ENCODE measurements at places on chromosomes 3 and 15.

DNA sequence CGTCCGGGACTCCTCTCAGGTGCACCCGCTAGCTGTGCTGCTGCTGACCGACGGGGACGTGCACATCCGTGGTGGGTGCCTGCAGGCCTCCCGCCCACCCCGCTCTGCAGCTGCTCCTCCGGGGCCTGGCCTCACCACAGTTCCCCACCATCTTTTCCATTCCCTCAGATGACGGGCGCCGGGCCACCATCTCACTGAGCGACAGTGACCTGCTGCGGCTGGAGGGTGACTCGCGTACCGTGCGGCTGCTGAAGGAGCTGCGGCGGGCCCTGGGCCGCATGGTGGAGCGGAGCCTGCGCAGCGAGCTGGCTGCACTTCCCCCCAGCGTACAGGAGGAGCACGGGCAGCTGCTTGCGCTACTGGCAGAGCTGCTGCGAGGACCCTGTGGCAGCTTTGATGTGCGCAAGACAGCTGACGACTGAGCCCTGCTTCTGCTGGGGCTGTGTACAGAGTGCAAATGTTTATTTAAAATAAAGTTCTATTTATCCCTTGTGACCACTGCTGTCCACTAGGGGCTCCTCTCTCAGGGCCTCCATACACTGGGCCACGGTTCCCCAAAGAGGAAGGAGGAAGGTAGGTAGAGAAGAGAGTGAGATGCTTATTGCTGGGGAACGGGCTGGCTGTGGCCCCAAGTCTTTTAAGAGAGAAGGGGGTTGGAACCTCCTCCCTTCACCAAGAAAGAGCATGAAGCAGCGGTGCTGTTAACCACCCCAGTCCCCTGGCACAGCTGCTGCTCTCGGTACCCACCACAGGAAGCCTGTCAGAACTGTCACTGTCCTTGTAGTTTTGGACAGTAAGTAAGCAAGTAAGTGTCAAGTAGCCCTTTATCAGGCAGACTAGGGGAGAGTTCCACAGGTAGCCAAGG, 47.0 kb downstream of the DHX30 start:
- no peak for DNase-seq

DNA sequence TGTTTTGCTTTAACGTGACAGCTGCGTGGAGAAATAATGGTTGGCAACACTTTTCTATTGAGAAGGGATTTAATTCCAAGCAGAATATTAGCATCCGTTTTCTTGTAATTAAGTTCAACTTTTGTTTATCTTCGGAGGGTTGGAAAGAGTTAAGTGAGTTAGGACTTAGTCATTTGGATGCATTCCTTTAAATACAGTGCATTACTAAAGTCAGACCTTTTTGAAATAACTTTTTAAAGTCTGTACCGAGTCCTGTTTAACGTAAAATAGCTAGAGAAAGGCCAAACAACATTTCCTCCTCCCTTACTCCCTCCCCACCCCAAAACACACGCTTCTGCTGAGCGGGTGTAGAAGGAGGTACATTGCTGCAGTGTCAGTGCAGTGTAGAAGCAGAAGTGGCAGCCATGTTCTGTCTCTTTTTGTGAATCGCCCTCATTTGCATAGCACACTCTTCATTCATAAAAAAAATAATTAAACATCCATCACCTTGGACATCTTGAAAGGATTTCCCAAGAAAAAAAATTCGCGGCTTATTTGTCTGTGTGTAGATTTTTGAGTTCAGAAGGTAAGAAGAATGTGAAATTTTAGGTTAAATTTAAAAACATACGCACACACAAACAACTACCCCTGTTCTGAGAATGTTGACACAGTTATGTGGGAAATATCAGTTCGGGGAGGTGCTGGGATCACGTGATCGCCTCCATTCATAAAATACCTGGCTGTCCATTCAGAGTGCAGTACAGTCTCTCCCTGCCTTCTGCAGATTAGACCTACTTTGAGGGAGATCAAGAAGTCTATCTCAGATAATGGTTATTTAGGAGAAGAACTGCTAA, 1.6 kb downstream of the SPRED1 start:
- no peak for DNase-seq

- DNase-seq: no peak
These were observed 225.8 kb upstream of the DPPA4 start for GRCh38 chr3:109563149-109563548.

GRCh38 chr15:63493436-63493835, 11.0 kb upstream of the USP3 start:
- DNase-seq: no peak

- no peak for DNase-seq
These were observed 65.7 kb downstream of the SLC12A8 start for GRCh38 chr3:125146626-125147490.

- DNase-seq: no peak
These were observed 74.0 kb upstream of the TERB2 start for GRCh38 chr15:44882499-44882968.

DNA sequence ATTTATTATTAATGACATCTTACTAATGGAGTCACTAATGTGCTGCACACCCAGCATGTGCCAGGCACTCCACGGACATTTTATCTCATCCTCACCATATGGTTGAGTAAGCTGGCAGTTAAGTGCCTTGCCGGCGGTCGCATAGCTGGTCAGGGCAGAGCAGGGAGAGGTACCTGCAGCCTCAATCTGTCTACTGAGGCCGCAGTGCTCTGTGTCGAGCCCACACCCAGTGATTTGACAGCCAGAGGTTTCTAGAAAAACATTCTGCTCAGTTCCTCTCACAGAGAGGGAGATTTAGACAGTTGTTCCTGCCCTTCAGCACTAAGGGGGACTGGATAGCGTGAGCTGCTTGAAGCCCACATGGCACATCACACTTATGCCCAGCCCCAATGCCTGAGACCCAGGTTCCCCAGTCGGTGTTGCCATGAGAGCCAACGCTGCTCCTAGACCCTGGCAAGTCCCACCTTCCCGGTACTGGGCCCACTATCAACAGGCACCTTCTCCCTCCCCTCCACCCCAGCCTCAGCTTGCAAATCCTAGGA, 2.6 kb downstream of the LIPC start:
- no peak for DNase-seq

DNA sequence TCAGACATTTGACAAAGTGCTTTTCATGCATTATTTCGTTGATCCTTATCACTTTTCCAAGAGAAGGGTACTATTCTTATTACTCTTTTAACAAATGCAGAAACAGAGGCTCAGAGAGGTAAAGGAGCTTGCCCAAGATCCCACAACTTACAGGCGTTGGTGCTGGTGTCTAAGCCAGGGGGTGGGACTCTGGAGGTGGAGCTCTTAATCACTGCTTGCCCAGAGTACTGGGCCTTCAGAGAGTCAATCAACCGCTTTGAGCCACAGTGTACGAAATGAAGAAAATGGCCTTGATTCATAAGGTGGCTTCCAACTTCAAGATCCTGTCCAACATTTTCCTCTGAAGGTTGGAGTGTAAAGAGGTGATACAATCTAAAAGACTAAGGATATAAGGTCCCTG, 211.5 kb downstream of the NECTIN3 start:
- DNase-seq: no peak

DNA sequence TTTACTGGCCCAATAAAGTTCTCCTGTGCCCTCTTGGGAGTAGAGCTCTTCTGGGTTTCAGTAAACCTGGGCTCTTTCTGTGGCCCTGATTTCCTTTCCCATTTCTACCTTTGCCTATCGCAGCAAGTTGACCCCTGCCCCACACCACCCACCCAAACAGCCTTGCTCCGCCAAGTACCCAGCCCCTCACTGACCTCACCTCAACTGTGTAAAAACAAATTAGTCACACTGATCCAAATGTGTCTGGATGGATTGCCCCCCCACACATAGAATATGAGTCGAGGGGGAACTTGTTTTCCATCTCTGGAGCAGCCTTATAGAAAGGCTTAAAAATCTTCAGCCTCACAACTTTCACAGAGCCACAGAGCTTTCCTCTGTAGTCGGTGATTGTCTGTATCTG, 28.6 kb upstream of the VEPH1 start:
- DNase-seq: no peak

DNA sequence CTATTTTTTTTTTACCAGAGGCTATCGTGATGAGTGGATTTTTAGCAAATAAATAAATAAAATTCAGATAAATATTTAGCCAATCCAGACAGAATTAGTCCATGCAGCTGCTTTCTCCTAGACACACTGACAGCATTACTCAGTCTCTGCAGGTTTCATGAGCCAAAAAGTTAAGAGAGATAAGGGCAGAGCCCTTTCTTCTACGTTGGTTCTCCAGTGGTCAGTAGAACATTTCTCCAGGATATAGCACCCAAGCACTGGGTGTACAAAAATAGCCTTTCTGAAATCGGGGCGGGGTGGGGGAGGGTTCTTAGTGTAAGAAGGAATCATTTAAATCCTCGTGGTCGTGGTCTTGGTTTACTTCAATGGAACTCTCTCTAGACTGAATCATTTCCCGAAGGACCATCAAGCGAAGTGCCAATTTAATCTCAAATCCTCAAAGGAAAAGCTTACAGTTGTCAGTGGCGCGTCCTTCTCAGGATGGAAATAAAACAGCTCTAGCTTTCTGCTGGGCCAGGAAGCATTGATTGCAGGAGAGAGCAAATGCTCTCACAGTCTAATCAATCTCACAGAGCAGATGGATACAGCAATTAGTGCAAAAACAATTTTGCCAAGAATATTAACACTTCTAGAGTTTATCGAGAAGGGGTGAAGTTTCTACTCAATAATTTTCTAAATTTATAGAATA, 86.2 kb downstream of the SATB1 start:
- no peak for DNase-seq

- DNase-seq: no peak
These were observed 3.6 kb upstream of the C3orf85 start for GRCh38 chr3:109132801-109133473.

DNA sequence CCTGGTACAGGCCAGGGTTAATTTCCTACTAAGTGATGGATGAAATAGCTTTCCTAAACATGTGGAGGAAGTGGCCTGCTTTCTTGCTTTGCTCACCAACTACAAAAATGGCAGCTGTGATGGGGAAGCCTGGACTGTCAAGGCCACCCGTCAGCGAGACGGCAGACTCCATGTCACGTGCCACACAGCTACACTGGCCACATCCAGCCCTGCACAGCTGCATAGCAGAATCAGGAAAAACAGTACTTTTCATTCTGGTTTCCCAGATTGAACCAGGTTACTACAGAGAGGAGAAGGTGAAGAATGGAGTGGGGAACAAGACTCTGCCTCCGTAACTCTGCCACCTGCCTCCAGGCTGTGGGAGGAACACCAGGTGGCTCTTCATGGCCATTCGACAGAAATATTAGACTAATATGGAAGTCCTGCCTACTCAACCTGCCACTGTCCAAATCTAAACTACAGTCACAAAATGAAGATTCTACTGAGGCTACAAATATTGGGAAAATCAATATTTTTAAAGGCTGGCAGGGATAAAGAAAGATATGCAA, 174.3 kb downstream of the MAGI1 start:
- no peak for DNase-seq

- DNase-seq: no peak
These were observed 209.6 kb downstream of the TJP1 start for GRCh38 chr15:29612701-29613100.

GRCh38 chr3:31448035-31448881, 84.5 kb upstream of the STT3B start:
- no peak for DNase-seq

GRCh38 chr3:197706658-197707057, 30.0 kb downstream of the RUBCN start:
- no peak for DNase-seq

DNA sequence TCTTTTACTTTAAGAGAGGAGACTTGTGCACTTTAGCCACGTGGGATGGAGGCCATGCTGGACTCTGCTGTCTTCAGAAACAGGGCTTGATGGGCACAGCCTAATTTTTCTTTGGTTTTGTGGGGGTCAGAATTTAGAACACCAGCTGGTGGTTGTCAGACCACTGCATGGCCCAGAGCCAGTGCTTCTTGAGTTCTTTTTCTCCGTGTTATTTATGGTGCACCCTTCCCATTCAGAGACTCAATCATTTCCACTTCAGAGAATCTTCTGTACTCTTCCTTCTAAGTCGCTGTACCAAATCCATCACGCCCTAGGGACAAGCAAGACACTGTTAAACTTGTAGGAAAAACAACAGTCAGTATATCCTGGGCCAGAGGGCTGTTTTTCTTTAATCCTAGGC, 20.1 kb downstream of the PRR23A start:
- DNase-seq: no peak

DNA sequence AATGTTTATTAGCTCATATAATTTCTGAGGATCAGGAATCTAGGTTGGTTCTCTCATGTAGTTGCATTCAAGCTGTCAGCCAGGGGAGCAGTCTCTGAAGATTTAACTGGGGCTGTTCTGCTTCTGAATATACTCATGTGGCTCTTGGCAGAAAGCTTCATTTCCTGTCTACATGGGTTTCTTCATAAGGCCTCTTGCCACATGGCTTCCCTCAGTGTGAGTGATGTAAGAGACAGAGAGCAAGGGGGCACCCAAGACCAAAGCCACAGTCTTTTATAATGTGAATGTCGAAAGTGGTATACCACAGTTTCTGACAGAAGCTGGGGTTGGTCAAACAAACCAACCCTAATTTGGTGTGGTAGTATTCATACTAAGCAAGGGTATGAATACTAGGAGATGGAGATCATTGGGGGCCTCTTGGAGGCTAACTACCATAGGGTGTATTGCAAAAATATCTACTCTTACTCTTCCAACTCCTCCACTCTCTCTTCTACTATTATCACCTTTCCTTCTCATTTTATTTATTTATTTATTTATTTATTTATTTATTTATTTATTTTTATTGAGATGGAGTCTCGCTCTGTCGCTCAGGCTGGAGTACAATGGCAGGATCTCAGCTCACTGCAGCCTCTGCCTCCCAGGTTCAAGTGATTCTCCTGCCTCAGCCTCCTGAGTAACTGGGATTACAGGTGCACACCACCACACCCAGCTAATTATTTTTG, 123.8 kb downstream of the B3GALNT1 start:
- DNase-seq: no peak

DNA sequence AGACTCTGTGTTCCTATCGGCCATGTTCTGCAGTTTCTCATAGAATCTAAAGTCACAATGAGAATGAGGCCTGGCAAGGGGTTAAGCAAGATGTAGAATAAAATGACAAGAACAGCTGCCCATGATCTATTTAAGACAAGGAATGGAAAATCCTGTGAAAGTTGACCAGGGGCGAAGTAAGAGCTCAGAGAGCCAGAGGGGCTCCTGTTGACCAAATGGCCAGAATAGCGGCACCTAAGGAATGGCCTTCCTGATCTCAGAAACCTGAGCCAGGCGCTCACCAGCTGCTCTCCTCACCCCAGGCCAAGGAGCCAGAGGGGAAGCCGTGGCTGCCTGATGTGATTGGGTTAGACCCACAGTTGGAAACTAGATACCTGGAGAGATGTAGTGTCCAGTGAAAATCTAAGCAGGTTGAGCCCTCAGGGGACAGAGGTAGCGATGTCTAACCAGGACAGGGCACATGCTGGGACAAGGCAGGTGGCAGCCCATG, 106.1 kb upstream of the NDN start:
- DNase-seq: no peak

GRCh38 chr3:107034142-107034541, 343.1 kb upstream of the CCDC54 start:
- no peak for DNase-seq

DNA sequence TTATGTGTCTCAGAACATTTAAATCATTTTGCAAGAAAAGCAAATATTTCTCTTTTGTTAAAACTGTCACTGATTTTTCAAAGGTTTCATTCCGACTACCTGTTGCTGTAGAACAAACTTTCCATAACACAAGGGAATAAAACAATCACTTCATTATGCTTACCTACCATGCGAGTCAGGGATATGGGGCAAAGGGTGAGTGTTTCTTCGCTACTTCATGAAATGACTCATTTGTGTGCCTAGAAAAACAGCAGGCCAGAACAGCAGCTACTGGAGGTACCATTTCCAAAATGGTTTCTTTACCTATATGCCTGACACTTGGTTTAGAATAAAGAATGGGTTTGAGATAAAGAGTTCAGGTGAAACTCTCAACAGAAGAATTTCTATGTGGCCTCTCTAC, 712.5 kb downstream of the PLOD2 start:
- no peak for DNase-seq

GRCh38 chr15:62757535-62757934, 285.0 kb upstream of the TPM1 start:
- no peak for DNase-seq

Measured in stimulated activated CD4-positive, alpha-beta T cell treated with anti-CD3 and anti-CD28 coated beads, Interleukin-2, amount 100 ng/mL, for 4 hours (primary cell).